ENCODE measurements at places on chromosomes 3 and 15.

- no peak for DNase-seq
These were observed 10.2 kb upstream of the FBLN2 start for GRCh38 chr3:13538520-13539291.

DNA sequence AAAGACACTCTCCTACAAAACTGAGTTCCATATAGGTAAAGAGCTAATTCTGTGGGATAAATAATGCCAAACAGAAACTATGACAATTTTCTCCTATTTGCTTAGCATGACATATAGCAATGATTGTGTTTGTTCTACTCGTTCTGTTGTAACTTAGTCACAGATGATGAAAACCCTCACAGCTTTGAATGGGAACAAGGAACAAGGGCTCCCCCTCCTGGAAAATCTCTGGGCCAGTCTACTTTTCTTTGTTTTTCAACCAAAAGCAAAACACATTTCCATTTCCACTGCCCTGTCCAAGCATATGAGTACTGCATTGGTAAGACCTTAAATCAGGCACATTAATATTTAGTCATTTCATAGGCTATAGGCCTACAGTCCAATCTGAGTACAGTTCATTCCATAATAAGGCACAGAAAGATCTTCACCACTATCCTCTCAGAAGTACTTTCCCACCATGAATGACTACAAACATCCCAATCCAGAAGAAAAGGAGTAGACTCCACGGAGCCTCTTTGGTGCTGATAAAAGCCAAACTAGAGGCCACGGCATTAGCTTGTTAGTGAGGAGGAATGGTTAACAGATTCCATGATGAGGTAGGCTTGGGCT lies 67.1 kb downstream of the ATP8B4 start:
- DNase-seq = peak; percentile 18

- no peak for DNase-seq
These were observed 262.0 kb downstream of the CGGBP1 start for GRCh38 chr3:87796843-87797185.

DNA sequence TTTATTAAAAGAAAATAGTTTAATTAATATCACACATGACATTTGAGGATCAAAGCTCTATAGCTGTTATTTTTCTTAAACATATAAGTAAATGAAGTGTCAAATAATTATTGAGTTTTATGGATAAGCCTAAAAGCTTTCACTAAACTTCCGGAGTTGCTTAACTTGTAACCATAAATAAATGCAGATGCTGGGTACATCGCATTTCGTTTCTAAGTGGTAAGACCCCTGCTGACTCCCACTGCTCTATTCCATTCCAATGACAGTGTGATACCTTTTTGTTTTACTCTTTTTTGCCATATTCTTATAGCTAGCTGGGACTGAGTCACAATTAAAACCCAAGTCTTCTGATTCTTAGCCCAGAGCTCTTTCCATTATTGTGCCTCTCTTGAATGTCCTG lies 411.1 kb downstream of the SOX2 start:
- no peak for DNase-seq

DNA sequence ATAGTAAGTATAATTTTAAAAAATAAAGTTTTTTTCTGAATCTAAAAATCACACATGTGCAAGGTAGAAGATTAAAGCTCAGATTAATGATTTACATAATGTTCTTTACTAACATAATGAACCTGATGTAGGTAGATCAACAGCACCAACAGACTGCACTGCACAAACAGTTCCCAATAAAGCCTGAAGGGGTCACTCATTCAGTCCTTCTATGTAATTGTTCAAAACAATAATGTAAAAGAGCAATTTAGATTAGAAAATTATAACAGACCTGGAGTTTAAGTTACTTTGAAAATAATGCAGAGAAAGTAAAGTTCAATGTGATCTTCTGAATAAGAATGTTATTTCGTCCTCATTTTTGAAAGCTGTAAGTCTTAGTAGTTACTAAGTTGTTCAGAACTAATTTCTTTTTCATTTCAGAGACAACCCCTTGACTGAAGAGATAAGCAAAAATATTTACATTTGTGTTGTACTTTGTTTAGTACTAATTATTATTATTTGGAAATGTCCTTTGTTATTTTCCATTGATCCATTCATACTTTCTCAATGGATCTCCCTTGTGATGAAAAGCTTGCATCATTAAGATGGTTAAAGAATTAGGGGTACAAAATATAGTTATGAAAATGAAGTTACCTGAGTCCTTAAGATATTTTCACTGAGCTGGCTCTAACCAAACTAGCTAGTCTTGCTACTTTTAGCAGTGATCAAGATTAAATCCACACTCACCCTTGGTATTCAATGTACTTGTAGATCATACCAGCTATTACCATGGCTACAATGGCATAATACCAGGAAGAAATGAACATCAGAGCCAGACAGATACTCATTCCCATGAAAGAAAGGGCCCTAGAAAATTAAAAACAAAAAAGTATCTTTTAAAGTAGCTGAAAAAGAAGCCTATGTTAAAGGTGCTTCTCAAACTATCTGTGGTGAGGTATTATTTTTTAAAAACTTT lies 16.8 kb downstream of the EMC4 start:
- DNase-seq = peak; percentile 30

DNA sequence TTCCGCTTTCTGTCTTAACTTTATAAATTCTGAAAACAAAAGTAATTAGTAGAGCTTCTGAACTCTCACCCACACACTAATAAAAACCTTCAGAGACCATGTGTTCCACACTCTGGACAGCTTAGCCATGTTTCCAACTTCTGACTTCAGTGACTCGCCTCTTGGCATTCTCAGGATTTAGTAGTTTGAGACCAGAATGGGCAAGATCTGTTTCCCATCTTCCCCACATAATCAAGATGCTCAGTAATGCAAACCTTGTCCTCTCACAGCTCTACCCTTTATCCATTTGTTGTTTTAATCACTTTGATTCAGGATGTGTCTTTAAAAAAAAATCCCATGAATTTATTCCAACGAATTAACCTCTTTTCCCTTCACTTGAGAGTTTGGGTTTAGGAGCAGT lies 166.6 kb upstream of the SLC24A5 start:
- DNase-seq = no peak

- no peak for DNase-seq
These were observed 186.3 kb downstream of the MCTP2 start for GRCh38 chr15:94417501-94418293.

- no peak for DNase-seq
These were observed 60.5 kb downstream of the HCN4 start for GRCh38 chr15:73308305-73308704.

- peak; percentile 82 for DNase-seq
These were observed 190.5 kb upstream of the CMC1 start for GRCh38 chr3:28050885-28051284.

- no peak for DNase-seq
These were observed 86.2 kb downstream of the IQSEC1 start for GRCh38 chr3:12986986-12987385.

GRCh38 chr3:76352511-76353284 lies 567.3 kb upstream of the ZNF717 start:
- no peak for DNase-seq

DNA sequence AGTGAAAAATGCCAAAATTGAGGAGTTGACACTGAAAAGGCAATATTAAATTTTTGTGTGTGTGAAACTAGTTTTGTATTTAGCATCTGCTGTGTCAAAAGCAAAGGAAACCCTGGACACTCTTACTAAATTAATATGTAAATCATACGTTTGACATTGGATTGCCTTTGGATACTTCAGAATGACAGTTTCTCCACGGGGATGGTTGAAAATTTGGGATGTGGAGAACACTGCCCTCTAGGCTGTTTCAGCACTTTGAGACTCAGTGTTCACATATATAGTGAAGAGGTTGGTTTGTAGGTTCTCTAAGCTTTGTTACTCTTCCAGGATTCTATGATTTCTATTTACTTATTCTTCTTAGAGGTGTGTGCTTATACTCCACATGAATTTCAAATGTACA lies 3.0 kb downstream of the ROBO2 start:
- DNase-seq = no peak

DNA sequence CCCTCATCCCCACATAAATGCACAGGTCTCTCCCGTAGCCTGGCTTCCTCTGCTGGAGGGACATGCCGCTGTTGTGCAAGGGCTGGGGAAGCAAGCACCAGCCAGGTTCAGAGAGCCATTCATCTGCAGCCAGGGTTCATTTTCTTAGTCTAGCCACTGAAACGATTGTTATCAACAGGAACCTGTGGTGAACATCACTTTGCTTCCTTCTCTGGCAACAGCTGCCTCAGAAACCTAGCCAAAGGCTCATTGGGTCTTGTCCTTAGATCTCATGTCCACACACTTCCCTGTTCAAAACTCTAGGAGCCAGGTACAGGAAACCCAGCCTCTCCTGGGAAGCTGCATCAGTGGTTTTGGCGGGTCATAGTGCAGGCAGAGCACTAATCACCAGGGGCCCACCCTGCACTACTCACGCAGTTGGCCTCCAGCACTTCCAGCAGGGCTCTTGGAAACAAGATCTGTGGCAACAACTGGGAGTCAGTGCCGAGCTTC lies 47.0 kb downstream of the OXNAD1 start:
- no peak for DNase-seq

DNA sequence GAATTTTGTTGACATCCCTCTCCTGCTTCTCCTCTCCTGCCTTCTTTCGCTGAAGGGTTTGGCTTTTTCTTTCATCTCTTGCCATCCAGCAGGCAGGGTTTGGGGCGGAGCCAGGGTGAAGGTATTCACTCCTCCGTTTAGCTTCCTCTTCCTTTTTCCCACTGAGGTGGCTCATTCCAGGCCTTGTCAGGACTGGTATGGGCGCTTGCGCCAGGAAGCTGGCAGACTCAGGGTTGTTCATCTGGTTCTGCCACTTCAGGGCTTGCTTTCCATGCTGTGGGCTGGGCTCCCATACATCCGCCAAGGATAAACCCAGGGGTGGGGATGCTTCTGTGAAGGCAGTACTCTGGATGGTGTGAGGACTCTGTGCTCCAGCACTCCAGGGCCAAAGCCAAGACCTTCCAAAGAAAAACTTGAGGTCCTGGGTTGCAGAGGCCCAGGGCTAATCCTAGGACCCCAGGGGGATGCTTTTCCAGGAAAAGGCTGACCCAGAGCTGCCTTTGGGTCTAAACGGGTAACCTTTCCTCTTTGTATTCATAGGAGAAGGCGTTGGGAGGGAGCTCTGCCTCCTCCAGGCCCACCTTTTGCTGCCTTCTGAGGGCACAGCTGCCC lies 7.7 kb upstream of the AMOTL2 start:
- peak; percentile 78 for DNase-seq

DNA sequence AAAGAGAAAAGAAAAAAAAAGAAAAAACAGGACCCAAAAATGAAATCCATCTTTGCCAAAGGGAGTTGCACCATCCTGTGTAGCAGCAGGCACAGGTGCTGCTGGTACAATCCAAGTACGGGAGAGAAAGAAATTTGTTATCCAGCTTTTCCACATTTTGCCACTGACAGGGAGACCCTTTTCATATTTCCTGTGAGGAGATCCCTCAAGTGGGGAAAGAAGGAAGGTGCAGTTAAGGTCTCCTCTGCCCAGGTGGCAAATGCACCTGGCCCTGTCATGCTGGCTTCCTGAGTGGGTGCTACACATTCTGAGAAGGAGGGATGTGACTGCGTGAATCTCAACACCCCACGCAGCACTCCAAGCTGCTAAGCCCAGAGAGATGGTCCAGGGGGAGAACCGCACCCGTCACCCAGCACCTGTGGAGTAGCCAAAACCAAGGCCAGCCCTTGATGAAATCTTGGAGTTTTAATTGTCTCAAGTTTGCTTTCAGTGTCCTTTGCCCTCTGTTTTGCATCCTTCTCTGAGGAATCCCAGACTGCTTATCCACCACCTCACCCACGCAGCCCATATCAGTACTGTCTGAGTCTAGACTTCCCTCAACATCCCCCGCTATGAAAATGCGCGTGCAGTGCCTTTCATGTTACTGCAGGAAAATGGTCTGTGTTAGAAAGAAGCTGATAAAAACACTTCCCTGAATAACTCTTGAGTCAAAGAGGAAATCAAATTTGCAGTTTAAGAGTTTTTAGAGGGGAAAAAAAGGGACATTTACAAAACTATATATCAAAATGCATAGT lies 141.9 kb upstream of the THBS1 start:
- no peak for DNase-seq

GRCh38 chr3:15681668-15682067 lies 80.1 kb downstream of the BTD start:
- no peak for DNase-seq

DNA sequence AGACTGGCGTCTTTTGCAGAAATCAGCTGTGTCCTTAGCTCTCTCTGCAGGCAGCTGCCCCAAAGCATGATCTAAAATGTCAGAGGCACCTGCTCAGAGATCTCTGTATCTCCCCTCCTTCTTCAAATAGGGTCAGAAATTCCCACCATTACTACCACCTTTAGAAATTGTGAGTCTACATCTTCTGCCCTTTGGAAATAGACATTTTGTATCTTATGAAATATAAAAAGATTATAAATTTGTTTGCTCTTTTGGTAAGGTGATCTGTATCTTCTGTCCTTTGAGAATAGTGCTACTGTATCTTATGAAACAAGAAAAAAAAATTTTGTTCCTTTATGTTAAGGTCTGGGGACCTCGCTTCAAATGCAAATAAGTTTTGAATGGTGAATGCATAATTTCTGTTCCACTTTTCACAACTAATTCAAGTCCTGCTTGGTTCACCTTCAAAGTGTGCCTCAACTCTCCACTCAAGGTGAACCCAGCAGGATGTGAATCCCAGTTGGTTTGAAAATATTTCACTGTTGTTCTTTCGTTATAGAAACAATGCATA lies 28.3 kb upstream of the GPD1L start:
- DNase-seq = no peak

DNA sequence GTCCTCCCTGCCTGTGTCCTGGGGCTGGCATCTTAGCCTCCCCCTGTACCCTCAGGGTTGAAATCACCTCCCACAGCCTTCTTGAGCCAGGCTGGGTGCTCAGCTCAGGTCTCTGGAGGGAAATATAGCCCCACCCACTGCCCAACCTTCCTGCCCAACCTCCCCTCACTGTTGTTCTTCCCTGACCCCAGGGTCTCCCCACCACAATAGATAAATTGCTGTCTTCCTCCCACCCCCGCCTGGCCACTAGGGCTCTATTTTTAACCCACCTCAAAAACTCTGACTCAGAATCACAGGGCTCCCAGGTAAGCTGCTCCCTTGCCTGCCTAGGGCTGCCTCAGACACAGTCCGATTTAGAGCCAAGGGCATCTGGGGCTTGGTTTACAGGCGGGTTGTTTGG lies 15.0 kb downstream of the HCN4 start:
- no peak for DNase-seq

DNA sequence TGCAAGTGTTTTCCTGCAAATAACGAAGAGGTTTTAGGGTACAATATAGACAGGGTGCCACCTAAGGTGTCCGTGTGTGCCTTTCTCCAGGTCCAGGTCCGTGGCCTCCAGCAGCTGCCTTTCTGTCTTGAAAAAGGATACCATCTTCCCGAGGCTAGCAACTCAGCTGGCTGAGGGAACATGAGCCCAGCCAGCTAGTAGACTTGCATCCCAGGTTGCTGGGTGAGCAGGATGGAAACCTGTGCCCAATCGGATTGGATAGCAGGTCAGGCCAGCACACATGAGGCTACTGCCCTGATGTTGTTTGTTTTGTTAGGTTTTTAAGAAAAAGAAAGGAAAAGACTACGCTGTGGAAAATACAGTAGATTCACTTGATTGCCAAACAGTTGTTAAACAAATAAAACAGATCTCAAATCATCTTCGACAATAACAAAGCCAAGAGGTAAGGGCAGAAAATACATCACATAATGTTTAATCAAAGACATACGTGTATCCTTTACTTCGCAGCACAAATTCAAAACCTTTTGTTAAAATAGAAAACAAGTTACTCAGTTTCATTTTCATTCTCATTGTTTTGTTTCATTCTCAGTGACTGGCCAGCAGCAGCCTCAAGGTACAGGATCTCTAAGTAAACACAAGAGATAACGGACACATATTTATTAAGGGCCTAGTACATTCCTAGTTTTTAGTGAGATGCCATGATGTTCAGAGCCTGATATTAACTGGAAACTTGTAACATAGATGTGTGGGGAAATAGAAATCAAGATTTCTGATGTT lies 661.2 kb upstream of the NR2F2 start:
- DNase-seq = no peak

Data from LoVo (cell line).